Ascending aorta (tissue), 2 donors: ENCODE measurements at places on chromosomes 11 and 22. TPM values are rescaled to one million over a fixed set of nuclear protein-coding genes. Genes with fewer than 3 reads are reported as not detected.
A peak's percentile ranks its signal among the peaks of the same experiment; 100 is the strongest.

DNA sequence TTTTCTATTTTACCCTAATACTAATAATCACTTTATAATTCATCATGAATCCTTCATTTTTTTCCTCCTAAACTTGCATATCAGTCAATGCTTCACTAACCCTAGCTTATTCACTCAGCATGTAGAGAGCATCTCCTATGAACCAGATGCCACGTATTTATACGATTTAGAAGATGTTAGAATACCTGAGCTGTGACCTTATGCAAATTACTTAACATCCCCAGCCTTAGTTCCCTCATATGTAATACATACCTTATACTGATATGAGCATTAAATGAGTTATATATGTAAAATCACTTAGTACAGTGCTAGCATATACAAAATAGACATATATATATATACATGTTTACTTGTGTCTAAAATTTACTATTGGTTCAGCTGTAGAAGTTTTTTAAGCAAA, 9.0 kb downstream of the FAM76B start:
- no peak for DNase-seq

- peak; percentile 87 for DNase-seq
Observed at GRCh38 chr22:19478901-19479354, at the start of gene UFD1. TSS of gene UFD1 (minus strand) at chr22:19479193. CDS start at chr22:19479085, 108 bp downstream.

DNA sequence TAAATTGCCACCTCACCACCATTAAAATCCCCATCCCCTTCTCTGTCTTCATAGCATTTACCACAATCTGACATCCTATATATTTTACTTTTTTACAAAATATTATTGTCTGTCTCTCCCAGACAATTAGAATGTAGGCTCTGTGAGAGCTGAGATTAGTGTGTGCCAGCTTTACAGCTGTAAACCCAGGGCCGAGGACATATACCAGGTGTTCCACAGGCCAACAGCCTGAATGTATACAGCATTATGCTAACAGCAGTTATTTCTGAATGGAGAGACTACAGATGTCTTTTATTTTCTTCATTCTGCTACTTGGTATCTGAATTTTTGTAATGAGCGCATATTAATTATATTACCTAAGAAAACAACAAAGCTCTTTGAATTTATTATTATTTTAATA, 36.7 kb downstream of the FZD4 start:
- DNase-seq = no peak

DNA sequence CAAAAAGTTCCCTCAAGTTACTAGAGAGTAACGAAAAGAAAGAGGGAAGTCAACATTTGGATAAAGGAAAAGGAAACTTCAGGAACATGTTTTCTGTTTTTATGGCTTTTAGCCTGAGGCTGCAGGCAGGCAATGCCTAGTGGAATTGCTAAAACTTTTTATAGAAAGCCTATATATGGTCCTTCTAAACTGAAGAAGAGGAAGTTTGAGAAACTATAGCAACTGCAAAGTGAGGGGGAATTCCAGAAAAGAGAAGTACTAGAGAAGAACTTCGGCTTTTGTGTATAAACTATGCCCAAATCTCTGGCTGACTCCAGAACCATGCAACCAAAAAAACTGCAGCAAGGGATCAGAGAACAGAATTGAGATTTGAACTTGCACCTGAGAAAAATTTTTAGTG, 74.3 kb upstream of the ARHGAP42 start:
- DNase-seq = no peak

DNA sequence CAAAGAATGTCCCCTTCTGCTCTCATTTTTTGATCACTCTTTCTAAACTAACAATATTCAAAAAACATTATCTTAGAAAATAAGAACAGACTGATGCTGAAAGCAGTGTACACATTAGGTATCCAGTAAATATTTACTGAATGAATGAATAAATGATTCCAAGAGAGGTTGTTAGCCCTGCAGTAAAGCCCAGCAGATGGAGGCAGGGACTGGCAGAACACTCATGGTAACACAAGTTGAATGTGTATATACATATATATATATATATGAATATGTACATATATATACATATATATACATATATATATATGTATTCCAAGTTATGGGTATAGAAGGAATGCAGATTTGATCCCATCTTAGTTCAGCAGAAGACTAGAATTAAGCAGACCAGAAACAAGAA, 546.3 kb downstream of the RAB38 start:
- no peak for DNase-seq

DNA sequence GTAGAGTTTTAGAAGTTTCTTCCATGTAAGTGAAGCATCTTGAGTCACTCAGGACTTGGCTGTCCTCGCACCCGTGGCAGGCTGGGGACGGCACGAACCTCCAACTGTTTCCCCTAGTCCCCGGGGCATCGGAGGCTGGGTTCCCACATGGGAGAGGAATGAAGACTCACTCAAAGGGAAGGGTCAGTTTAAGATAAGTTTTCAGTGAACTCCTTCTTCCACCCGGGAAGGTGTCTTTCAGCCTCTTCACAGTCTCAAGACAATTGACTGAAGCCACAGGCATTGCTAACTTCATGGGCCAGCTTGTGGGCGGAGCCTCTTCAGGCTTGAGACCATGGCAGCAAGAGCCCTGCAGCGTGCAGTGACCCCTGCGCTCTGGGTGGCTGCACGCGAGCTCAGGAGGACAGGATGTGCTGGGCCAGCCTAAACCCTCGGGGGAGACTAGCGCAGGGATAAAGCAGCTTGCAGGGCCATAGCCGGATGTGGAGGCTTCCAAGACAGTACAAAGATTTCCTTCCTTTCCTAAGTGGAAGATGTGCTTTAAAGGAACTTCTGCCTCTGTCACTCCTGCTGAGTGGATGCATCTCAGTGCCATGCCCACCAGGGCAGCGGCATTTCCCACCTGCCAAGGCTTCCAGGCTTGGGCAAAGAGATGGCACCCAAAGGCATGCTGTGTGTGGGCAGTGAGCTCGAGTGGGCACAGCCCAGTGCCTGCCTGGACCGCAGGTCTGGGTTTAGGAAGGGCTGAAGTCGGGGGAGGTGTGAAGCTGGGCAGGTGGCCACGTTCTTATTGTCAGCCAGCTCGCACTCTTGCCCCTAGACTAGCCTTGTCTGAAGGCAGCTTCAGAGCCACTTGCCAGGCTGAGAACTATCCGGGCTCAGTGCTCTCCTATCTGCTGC, 32.9 kb downstream of the PPIL2 start:
- no peak for DNase-seq

DNA sequence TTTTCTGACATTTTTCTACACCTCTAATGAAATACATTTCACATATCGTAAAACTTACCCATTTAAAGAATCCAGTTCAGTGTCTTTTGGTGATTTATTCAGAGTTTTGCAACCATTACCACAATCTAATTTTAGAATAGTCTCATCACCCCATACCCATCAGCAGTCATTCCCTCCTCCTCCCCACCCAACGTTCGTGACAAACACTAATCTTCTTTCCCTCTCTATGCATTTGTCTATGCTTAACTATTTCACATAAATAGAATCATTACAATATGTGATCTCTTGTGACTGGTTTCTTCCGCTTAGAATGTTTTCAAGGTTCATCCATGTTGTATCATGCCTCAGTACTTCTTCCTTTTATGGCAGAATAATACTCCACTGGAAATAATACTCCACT, 9.5 kb downstream of the TTC28 start:
- no peak for DNase-seq

GRCh38 chr11:61887839-61888494, 3.4 kb downstream of the FADS3 start:
- peak; percentile 90 for DNase-seq

GRCh38 chr11:60347084-60347797, 20.2 kb downstream of the MS4A6E start:
- DNase-seq = no peak

GRCh38 chr11:69413015-69413801, 68.3 kb upstream of the LINC01488 start:
- DNase-seq = no peak

- no peak for DNase-seq
Observed at GRCh38 chr11:35285471-35285870, 133.9 kb downstream of the SLC1A2 start.

DNA sequence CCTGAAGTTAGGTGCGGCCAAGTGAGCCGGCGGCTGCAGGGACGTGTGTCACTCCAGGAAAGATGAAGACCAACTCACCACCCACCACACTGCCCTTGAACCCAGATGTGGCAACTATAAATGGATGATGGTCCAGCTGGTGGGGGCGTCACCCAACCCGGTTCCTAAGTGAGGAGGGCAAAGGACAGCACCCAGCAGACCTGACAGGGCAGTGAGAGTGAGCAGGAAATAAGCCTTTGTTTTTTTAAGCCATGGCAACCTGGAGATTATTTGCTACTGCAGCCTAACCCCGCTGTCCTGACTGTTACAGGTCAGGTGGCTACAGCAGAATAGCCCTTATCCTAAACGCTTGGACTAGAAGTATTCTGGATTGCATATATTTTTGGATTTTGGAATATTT, 228.9 kb downstream of the CTTN start:
- no peak for DNase-seq

DNA sequence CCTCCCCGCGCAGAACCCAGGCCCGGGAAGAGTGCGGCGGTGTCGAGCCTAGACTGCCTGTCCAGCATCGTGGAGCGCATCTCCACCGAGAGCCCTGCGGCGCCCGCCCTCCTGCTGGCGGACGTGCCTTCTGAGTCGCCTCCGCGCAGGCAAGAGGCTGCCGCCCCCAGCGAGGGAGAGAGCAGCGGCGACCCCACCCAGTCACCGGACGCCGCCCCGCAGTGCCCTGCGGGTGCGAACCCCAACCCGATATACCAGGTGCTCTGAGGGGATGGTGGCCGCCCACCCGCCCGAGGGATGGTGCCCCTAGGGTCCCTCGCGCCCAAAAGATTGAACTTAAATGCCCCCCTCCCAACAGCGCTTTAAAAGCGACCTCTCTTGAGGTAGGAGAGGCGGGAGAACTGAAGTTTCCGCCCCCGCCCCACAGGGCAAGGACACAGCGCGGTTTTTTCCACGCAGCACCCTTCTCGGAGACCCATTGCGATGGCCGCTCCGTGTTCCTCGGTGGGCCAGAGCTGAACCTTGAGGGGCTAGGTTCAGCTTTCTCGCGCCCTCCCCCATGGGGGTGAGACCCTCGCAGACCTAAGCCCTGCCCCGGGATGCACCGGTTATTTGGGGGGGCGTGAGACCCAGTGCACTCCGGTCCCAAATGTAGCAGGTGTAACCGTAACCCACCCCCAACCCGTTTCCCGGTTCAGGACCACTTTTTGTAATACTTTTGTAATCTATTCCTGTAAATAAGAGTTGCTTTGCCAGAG, 2.0 kb downstream of the MYOD1 start:
- peak; percentile 28 for DNase-seq

- DNase-seq = no peak
Observed at GRCh38 chr22:48270731-48271130, 1508.3 kb downstream of the TBC1D22A start.

DNA sequence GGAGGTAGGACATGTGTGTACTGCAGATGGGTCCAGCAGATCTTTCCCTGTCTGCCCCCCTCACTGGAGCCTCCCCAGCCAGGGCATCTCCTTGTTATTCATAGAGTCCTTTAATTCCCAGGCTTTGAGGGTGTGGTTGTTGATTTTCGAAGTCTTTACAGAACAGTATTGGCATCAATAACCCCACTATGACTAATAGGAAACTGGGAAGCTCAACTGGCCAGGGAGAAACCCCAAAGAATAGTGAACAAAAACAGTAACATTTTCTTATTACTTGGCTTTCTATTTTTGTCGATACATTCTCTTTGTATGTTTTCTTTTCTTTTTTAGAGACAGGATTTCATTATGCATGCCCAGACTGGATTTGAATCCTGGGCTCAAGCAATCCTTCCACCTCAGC, 57.9 kb downstream of the NF2 start:
- no peak for DNase-seq

DNA sequence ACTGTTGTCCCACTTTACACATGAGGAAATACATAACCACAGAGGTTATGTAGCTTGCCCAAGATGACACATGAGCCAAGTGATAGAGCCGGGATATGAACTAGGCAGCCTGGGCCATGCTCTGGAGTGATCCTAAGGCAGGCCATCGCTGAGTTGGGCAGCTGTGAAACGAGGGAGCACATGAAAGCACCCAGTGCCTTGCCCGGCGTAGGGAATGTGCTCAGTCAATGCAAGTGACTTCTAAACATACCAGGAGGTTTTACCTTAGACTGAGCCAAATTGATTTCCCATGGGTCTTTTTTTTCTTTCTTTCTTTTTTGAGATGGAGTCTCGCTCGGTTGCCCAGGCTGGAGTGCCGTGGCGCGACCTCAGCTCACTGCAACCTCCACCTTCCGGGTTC, 10.5 kb downstream of the GRIK4 start:
- no peak for DNase-seq

DNA sequence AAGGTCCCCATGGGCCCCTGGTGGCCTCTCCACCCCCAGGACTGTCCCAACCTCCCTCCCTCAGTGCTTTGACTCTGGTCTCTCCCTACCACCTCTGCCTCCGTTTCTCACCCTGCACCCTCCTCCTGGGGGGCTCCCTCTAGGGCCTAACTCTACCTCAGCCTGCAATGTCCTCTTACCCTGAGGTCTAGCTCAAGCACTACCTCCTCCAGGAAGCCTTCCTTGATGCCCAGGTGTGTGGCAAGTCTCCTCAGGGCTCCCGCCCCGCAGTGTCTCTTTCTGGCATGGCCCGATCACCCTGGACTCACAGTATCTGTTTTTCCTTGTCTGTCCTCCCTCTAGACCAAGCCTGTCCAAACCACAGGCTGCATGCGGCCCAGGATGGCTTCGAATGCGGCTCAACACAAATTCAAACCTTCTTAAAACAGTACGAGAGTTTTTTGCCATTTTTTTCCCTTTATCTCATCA, 90.8 kb downstream of the PHF21B start:
- no peak for DNase-seq

- no peak for DNase-seq
Observed at GRCh38 chr11:2812371-2812991, 73.1 kb downstream of the CDKN1C start.

DNA sequence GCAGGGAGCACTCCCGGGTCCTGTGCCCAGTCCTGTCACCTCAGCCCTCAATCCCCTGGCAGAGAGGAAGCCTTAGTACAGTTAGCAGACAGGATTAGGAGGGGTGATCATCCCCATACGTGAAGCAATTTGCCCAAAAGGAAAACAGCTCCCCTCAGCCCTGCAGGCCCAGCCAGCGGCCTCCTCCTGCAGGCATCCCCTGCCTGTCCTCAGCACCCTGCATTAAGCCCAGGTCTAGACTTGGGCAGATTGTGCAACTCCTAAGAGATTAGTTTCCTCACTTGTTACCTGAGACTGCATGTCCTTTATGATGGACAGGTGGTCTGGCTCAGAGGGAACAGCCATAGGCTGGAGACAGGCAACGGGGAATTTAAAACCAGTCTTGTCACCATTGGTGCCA, 95.5 kb upstream of the TMEM45B start:
- no peak for DNase-seq

Gene AGBL2
- not detected for total RNA-seq

Gene C22orf23
- not detected for total RNA-seq

Gene GGTLC2
- total RNA-seq = not detected

Gene ACAD8
- 28.6 TPM for total RNA-seq

Gene CCND1
- 90.6 TPM for total RNA-seq

Gene SAMM50
- total RNA-seq = 23.6 TPM

Gene KDM4D
- not detected for total RNA-seq

Gene CADM1
- 2.4 TPM for total RNA-seq

Gene UBQLNL
- not detected for total RNA-seq

Gene TSKU
- 121 TPM for total RNA-seq

Gene FAM180B
- not detected for total RNA-seq
